ENCODE measurements at places on chromosomes 4 and X.
A peak's percentile ranks its signal among the peaks of the same experiment; 100 is the strongest.

DNA sequence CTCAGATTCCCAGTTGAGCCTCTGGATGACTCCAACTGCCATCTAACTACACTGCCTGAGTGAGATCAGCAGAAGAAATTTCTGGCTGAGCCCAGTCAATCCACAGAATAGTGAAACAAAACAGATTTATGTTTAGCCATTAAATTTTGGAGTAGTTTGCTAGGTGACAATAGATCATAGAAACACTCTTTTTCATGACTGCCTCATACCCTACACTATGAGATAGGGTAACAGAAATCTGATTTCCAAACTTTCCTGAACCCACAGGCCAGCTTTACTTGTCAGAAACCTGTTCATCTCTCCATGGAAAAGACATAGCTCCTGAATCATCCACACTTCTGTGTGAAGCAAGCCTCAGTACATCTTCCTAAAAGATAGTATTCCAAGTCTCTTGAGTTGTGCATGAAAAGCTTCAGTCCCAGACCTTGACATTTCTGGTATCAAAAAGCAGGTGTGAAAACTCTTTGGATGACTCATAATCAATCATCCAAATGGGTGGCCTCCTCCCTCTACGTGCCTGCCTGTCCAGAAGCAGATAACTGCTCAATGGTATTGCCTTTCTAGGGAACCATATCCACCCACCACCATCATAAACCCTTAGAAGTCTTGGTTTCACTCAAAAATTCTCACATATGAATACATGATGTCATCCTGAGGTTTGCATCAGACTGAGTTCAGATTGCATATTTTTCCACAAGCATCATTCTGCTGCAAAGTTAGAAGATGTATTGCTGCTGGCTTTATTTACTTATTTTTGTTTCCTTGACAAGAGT, 47.5 kb upstream of the RAP2C start:
- no peak for DNase-seq

- no peak for DNase-seq
These were observed 47.7 kb downstream of the ARHGEF38 start for GRCh38 chr4:105599932-105600655.

DNA sequence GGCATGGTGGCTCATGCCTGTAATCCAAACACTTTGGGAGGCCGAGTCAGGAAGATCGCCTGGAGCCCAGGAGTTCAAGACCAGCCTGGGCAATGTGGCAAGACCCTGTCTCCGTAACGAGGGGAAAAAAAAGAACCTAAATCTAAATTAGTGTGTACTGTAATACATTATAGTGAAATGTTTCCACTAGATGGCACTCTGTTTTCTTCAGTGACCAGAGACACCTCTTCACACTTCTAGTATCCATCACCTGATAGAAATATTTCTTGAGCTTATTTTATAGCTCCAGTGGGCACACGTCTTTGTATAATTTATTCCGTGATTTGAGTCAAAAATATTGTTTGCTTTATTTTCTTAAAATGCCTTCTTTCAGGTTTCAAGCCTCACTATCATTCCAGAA, 600.9 kb upstream of the DIPK2B start:
- no peak for DNase-seq

DNA sequence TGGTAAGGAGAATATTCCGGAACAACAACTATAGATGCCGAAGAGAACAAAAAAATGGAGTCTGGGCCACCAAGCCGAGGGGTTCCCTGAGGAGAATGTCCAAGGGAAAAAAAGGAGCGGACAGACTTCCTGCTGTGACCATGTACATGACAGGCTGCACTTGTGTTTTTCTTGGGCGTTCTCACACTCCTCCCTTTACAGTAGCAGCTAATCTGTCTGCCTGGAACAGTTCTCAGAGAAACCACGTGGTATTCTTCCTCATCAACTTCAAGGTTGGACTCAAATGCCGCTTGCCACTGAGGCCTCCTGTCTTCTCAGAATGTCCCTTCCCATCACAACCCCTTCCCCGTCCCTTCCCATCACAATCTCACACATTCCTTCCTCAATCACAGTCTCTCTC, 30.8 kb upstream of the MTNR1A start:
- DNase-seq = no peak

DNA sequence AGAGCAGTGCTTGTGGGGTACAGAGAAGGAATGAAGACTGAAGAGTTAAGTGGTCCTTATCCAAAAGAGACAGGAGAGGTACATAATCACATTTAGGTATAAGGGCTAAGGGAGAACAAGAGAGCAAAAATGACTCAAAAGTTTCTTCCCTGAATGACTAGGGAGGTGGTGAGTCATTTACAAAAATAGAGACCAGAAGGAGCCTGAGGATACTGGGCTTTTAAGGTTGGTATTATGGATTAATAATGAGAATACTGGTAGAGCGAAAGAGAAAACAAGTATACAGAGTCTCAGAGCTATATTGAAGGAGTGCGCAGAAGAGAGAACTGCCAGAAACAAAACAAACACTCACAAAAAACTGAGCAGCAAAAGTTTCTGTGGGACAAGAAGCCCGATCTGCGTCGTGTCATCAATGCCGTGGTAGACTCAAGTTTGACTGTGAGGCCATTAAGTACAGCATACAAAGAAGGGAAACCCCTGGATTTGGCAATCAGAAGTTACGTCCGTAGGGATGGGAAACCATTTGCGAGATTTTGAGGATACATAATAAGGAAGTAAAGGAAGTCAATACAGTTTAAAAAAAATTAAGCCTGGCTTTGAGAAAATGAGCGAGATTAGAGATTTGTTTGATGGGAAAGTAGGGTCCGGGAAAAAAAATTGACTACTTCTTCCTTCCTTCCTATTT, 129.1 kb upstream of the STIM2 start:
- no peak for DNase-seq

GRCh38 chr4:42627885-42628646, 28.8 kb downstream of the ATP8A1 start:
- DNase-seq = no peak

- DNase-seq = peak; percentile 82
These were observed at the start of the genes APOO and CXorf58 for GRCh38 chrX:23907498-23908218. APOO (minus strand) TSS chrX:23907938; CDS start chrX:23907702, 236 bp downstream. CXorf58 (plus strand) TSS chrX:23908006; CDS start chrX:23910303, 2,297 bp downstream.

GRCh38 chrX:51608766-51609165, 9.9 kb downstream of the CENPVL3 start:
- no peak for DNase-seq

- DNase-seq = no peak
These were observed 48.5 kb downstream of the MAML3 start for GRCh38 chr4:140105436-140105835.

- DNase-seq = no peak
These were observed 340.9 kb downstream of the CHIC1 start for GRCh38 chrX:73903941-73904340.

DNA sequence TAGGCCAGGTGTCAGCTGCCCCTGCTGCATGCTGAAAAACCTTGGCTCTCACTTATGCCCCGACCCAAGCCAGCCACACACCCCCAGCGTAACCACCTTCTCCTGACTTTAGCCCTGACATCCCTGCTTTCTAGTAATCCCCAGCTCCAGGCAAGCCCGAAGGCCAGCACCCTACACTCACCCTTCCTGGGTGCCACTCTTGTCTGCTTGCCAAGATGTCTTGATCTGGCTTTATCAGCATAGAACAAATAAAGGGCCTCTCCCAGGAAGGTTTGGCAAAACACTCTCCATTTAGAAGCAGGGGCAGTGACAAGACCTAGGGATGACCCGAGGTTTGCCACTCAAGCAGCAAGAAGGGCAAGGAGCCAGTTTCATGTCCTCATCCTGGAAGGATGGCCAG, 6.8 kb upstream of the MAP9 start:
- DNase-seq = no peak

DNA sequence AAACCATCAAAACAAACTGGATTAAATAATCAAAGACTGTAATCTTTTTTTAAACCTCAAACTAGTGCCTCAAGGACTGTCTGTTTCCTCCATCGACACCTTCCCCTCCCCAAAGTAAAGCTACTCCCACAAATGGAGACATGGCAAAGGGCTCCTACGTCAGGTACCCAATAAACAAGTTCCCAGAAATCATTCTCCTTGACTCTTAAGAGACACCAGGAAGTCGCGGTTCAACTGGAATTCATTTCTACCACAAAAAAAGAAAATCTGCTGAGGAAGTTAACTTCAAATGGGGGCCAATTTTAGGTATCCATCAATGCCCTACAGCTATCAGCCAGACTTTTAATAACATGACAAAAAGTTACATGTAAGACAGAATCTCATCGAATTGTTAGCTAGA, 2.5 kb downstream of the RPS4X start:
- no peak for DNase-seq

- DNase-seq = no peak
These were observed 363.1 kb upstream of the SLIT2 start for GRCh38 chr4:19888587-19888986.

GRCh38 chr4:91212211-91212610, 1085.0 kb downstream of the CCSER1 start:
- no peak for DNase-seq

- DNase-seq = no peak
These were observed 47.0 kb upstream of the FAT1 start for GRCh38 chr4:186770481-186771175.

DNA sequence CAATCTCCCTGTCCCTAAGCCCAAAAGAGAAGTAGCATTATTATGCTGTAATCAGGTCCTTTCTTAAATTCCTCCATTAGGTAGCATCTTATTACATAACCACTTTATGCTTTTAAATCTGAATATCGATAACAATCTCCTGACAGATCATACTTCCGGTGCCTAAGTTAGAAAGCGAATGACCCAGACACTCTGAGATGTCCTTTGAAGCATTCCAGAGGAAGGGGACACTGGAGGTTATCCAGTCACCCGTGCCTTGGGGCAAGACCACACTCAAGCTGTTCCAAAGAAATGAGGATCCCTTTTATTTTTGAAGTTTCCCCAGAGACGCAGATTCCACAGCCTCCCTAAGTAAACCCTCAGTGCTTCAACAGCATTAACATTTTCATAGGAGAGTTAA, 125.7 kb downstream of the PALLD start:
- no peak for DNase-seq

DNA sequence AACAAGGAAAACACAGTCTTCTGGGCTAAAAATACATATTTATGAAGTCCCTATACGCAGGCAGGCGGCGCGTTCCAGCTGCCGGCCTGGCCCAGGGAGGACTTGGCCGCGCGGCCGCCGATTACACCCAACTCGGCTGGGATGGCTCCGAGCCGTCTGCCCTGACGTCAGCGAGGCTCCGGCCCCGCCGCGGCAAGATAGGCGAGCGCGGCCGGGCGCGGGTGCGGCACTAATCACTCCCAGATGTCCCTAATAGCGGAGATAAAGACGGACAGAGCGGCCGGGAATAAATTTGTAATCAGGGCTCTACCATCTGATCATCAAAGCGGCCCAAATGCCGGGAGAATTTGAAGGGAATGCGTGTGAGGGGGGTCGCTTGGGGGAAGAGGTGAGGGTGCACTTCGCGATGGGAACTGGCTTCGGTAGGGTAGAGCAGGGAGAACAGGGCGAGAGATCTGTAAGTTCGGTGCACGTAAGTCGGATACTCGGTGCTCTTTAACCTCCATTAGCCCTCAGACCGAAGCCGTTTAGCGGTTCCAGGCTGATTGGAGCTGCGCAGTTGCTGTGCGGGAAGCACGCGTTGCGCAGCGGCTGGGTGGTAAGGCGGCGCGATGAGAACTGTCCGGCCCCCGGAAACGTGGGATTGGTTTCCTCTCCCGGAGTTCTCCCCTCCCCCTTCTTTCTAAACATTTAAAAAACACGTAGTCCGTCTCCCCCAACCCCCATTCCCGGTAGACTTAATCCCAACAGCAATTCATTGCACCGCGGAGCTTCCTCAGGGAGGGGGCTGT, 7.7 kb downstream of the HAND2 start:
- peak; percentile 17 for DNase-seq

- no peak for DNase-seq
These were observed 406.6 kb downstream of the PCDH10 start for GRCh38 chr4:133555671-133556070.

DNA sequence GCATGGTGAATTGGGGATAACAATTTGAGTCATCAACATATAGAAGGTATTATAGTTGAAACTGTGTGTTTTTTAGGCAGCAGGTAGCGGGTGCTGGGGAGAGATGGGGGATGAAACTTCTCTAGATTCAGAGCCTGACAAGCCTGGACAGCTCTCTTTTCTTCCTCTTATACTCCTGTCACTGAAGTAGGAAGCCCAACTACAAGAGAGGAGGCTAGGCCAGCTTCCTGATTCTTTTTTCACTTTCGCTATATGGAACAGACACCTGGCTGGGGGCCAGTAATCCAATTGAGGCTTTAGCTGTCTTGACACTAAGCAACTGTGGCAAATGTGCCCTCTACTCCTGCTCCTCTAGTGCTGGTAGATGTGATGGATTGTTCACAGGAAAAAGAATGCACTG, 69.2 kb downstream of the PHKA1 start:
- no peak for DNase-seq

- no peak for DNase-seq
These were observed 172.5 kb upstream of the ANXA3 start for GRCh38 chr4:78379040-78379439.

GRCh38 chrX:130028196-130028595, 45.8 kb downstream of the BCORL1 start:
- no peak for DNase-seq

DNA sequence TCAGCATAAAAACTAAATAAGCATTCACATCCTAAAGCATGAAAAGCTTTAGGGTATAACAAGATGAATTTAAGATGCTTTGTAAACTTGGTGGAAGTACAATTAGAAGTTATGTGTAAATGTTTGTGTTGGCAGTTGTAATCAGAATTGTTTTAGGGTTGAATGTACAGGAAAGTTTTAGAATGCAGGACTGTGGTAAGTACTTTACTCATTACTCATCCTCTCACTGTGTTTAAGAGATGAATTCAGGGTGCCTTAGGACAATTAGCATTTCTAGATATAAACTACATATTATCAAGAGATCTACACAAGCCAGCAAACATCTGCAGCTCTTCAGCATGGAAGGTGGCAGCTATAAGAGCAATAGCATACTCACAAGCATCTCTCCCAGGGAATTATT, 77.5 kb upstream of the ELOVL6 start:
- DNase-seq = no peak

GRCh38 chr4:37903901-37904300, 13.0 kb downstream of the TBC1D1 start:
- no peak for DNase-seq

All from NCI-H1930 (cell line).